ENCODE measurements at places on chromosomes 4 and X.

- DNase-seq, result no peak
Measured at GRCh38 chr4:11623726-11624037, 195.0 kb upstream of the HS3ST1 start.

DNA sequence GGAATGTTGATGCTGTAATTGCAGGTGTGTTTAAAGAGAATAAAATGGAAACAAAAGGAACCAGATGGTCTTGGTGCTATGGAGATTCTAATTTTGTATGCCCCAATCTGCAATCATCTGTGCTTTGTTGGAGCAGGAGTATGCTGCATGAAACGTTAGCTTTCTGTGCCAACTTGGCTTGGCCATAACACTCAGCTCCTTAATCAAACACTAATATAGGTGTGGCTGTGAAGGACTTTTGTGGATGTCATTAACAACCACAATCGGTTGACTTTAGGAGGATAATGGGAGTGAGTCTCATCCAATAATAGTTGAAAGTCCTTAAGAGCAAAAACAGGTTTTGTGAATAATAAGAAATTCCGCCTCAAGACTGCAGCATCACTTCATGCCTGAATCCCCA lies 399.2 kb downstream of the NLGN4X start:
- no peak for DNase-seq

- DNase-seq, result no peak
Measured at GRCh38 chr4:10731162-10731561, 46.6 kb upstream of the CLNK start.

- DNase-seq, result no peak
Measured at GRCh38 chr4:185598846-185599552, 63.7 kb upstream of the PDLIM3 start.

GRCh38 chrX:25002661-25003020 lies 13.1 kb downstream of the ARX start:
- DNase-seq, result no peak

GRCh38 chrX:10278716-10279115 lies 121.9 kb downstream of the CLCN4 start:
- DNase-seq, result no peak

DNA sequence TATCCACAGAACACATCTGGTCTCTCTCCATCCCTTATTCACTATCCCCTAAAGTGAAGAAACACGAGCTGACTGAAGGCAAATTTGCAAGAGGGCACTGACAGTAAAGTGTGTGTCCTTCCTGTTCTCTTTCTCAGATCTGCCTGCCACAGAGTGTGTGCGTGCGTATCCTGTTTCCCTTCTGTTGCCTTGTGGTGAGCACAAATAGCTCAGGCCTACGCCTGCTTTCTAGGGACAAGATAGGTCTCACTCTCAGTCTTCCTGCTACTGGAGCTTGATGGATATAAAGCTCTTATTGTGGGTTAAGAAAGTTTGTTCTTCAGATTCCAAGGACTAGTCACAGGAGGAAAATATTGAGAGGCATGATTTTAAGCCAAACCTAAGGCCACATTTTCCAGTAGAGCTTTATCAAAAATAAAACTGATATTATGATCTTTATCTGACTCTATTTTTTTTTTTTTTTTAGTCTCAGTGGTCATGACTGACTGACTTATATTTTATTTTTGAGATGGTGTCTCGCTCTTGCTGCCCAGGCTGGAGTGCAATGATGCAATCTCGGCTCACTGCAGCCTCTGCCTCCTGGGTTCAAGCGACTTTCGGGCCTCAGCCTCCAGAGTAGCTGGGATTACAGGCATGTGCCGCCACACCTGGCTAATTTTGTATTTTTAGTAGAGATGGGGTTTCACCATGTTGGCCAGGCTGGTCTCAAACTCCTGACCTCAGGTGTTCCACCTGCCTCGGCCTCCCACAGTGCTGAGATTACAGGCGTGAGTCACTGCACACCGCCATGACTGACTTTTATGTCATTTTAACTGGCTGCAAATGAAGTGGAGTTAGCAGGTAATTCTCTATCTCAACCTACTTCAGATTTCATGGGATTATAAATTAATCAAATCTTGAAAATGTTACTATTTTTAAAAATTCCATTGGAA lies 140.3 kb upstream of the SH3RF1 start:
- DNase-seq, result no peak

DNA sequence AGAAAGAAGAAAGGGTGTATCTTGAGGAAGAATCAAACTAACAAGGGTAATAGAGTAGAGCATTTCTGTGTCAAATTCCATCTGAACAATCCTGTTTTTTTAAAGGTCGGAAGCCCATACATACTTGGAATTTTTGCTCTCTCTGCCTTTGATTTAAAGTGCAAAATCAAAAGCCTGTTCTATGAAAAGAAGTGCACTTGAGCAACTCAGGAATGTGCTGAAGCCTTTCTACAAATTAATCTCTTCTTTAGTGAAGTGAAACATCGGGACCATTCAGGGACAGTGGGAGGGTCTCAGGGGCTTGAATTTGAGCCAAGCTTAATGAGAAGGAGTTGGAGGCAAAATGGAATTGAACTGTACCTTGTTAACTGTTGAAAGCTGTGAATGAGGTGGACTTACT lies 1008.5 kb upstream of the LCORL start:
- DNase-seq, result no peak

DNA sequence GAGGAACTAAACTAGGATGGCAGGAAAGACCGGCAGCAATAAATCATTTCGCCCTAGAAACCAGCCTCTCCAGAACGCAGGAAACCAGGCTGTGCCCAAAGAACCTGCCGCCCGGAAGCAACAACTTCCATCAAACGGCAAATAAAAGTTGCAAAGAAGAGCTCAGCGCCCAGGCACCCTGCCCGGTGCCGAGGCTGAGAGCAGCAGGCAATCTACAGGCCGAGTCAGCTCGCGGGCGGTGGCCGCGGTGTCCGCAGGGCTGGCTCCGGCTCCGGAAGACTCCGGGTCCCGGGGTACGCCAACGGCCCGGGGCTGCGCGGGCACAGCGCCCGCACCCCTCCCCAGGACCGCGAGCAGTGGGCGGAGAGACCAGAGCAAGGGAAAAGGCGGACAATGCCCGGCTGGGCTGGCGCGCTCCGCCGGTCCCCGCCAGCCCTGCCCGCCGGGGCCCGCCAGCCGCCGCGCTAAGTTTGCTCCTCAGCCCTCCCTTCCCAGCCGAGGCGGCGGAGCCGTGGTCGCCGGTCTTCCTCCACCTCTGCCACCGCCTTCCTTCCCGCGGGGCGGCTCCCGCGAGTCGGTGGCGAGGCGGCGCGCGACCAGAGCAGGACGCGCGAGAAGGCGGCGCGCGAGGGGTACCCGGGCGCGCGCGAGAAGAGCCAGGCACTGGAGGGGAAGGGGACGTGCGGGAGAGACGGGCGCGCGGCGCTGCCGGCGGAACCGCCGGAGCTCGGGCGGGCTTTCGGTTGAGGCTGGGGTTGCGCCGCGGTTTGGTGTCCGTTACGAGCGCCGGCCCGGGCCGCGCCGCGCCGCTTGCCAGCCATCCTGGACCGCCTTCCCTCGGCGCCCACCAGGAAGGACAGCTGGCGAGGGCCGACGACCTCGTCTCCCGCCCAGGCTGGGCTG lies 733 bp downstream of the FRYL start:
- DNase-seq, result no peak

DNA sequence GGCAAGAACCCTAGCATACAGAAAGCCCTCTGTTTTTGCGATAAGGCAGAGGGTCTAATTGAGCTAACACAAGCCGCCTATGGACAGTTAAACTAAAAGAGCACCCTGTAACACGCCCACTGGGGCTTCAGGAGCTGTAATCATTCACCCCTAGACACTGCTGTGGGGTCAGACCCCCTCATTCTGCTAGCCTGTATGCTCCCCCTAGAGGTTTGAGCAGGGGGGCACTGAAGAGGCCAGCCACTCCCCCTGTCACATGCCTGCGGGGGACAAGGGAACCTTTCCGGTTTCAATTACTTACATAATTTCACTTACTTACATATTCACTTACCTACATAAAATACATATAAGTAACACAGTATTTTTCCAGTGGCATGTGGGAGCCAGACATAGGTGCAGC lies 469.5 kb upstream of the FAM241A start:
- DNase-seq, result no peak

GRCh38 chr4:140697709-140698560 lies 58.2 kb downstream of the TBC1D9 start:
- no peak for DNase-seq

DNA sequence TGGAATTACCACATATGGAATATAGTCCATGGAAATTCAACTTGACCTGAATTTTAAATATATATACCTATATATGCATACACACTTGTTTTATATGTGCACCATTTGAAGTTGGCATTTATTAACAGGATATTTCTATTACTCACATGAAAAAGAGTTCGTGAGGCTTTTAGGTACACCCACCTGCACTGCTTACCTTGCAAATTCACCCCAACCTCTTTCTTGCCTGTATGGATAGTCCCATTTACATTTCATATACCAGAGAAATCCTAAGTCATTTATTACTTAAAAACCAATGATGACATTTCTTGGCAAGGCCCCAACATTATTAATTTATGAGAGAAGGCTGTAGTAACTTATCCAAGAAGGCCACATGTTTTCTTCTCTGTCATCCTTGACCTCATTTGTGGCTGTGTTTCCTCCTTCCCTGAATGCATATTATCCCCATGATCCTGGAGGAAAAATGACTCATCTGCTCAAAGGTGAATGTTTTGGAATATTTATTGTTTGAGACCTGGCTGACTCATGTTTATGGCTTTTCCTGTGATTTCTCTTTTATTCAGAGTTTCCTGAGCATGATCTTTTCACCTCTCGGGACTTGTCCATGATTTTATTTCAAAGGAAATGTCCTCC lies 62.2 kb upstream of the FAM241A start:
- DNase-seq, result no peak

- no peak for DNase-seq
Measured at GRCh38 chrX:119288890-119289393, 52.9 kb downstream of the PGRMC1 start.

- DNase-seq, result no peak
Measured at GRCh38 chrX:135273162-135273561, 21.3 kb downstream of the ETDA start.

Measured in NCI-H1048 (cell line).